H54 (cell line): ENCODE measurements at places on chromosomes 2 and 18.

- DNase-seq, result no peak
Measured at GRCh38 chr18:2237706-2238105, 333.6 kb downstream of the METTL4 start.

GRCh38 chr2:210376694-210377093 lies 61.7 kb upstream of the MYL1 start:
- DNase-seq, result no peak

GRCh38 chr2:209721497-209721896 lies 50.1 kb upstream of the UNC80 start:
- DNase-seq, result no peak

- no peak for DNase-seq
Measured at GRCh38 chr2:127043367-127044164, 63.4 kb downstream of the BIN1 start.

GRCh38 chr18:44927127-44927849 lies 246.6 kb downstream of the SETBP1 start:
- no peak for DNase-seq
